CD4-positive, alpha-beta T cell treated with Interleukin-2 at 100 ng/mL for 4 hours (primary cell): ENCODE measurements at places on chromosomes 2 and 18.
A peak's percentile ranks its signal among the peaks of the same experiment; 100 is the strongest.

GRCh38 chr2:218029366-218030360, 26.9 kb upstream of the TNS1 start:
- DNase-seq, result no peak

DNA sequence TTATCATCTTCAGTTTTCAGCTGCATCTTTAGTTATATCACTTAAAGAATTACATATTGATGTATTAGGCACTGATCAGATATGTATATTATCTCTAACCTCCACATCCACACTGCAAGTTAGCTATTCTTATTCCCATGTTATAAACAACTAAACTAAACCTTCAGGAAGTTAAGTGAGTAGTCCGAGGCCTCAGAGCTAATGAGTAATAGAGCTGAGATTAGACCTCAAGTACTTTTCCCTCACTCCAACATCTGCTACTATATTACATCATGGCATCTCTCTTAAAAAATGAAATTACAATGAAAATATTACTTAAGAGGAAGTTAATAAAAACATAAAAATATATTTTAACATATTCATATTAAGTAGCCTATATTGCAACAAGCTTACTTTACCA, 183.6 kb upstream of the MAP2 start:
- DNase-seq, result no peak

DNA sequence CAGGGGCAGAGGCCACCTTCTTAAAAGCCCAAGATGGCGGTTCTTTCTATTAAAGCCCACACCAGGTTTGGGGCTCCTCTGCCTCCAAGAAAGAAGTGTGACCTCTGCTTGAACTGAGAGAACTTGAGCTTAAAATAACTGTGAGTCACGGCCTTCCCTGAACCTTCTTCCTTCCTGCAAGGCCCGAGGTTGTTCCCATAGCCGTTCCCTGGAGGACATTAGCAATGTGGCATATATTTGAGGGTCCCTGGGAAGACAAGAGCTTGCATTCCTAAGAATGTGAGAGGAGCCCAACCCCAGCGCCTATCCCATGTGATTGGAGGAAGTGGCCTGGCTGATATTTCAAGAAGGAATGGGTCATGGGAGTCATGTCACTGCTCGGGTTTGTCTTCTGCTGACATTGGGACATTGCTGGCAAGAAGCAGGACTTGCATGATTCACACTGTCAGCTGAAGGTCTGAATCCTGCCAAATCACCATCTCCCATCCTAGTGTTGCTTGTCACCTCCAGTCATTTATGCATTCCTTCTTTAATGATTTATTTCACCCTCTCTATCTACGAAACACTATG, 168.1 kb downstream of the TRIB2 start:
- no peak for DNase-seq

DNA sequence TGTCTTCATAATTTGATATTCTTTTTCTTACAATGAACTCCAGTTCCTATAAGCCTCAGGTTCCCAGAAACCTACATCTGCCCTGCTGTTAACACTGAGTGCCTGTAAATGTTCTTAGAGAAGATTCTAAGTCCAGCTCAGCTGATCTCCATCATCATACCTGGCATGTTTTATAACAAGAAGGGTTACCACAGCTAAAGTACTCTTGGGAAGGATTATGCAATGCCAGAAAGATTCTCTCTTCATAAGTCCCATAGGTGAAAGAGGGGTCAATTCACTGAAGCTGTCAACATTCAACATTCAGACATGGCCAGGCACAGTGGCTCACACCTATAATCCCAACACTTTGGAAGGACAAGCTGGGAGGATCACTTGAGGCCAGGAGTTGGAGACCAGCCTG, 31.3 kb upstream of the PTPN4 start:
- no peak for DNase-seq

- no peak for DNase-seq
Observed at GRCh38 chr2:3285901-3286645, 91.5 kb downstream of the EIPR1 start.

GRCh38 chr2:185531721-185532120, 206.9 kb upstream of the FSIP2 start:
- DNase-seq, result no peak

- no peak for DNase-seq
Observed at GRCh38 chr2:136990316-136990715, 225.0 kb downstream of the THSD7B start.

- DNase-seq, result no peak
Observed at GRCh38 chr2:17107871-17108270, 410.4 kb downstream of the RAD51AP2 start.

DNA sequence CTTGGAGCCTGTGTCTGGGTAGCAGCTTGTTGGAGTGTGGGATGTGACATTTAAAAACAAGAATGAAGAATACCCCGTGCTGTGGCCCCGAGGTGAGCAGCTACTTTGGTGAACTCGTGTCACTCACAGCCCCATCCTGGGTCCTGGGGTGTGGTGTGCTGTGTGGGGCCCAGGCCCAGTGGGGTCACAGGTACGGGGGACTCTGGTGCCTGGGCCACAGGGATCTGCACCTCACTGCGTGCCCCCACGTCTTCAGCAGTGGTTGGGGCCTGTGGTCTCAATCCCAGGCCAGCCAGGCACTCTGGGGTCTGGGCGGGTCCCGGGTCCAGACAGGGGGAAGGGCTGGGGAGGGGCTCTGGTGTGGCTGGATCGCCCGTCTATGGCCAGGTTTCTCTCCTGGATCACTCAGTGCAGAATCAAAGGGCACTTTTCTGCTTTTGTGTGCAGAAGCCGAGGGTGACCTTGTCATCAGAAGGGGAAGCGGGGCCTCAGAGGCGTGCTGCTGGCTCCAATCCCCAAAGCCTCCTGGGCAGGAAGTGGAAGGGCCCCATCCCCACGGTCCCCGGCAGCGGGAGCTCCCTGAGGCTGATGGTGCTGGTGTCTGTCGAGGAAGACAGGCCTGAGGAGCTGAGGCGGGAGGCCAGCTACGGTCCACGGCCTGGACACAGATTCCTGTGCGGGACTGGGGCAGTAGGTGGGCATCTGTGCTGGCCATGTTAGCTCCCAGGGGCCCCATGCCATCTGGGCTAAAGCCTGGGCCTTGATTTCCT, 1.4 kb downstream of the GPR35 start:
- peak; percentile 29 for DNase-seq

GRCh38 chr2:140998577-140998976, 1132.2 kb downstream of the LRP1B start:
- DNase-seq, result no peak

DNA sequence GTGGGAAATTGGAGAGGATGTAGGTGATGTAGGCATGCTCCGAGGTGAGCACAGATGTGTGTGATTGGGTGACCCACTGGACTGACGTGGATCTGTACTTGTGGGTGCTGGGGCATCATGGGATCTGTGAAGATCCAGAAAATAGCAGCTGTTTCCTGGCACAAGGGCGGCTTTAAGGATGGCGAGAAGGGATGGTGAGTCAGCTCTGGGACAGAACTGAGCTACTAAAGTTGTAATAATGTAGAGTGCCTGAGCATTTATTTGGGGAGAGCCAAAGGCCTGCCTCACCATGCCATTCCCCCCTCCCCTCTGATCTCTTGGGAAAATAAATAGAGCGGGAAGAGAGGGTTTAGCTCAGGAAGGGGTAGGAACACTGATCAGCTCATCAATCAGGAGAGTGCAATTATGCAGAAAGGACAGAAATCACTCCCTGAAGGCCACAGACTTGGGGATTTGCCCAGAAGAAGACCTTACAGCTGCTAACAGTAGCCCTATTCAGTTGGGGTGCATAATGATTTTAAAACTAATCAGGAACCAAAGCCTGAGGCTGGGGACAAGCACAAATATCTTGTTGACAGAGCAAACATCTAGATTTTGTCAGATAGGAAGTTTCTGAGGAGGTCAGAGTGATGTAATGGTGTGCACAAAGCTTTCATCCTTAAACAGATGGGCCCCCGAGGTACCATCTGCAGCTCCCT, 30.3 kb downstream of the TANC1 start:
- DNase-seq, result no peak

GRCh38 chr2:237904831-237905599, 45.6 kb downstream of the RAMP1 start:
- DNase-seq, result no peak

DNA sequence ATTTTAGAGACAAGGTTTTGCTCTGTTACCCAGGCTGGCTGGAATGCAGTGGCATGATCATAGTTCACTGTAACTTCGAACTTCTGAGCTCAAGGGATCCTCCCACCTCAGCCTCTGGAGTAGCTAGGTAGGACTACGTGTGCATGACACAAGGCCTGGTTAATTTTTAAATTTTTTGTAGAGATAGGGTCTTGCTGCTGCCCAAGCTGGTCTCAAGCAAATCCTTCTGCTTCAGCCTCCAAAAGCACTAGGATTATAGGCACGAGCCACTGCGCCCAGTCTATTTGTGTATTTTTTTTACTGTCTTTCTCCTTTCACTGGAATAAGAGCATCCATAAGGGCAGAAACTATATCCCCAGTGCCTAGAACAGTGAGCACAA, 89.3 kb downstream of the PLEKHM3 start:
- no peak for DNase-seq

DNA sequence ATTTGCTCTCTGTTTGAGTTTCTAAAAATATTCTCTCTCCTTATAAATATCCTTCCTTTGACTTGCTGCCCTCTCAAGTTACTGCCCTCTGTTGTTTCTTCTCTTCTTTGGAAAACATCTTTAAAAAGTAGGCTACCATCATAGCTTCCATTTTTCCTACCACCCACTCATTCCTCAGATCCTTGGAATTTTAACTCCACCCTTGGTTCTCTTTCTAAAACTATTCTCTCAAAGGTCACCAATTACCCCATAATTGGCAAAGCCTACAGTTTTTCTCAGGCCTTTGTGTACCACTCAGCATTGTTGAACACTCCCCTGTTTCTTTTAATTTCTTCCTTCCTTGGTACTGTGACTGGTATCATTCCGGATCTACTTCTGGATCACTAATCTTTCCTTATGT, 43.0 kb upstream of the ITGAV start:
- DNase-seq, result no peak

- DNase-seq, result no peak
Observed at GRCh38 chr18:9890957-9891356, 5.2 kb downstream of the TXNDC2 start.

- no peak for DNase-seq
Observed at GRCh38 chr2:74096052-74096451, 51.7 kb downstream of the BOLA3 start.

GRCh38 chr2:45637440-45637839, 14.0 kb upstream of the PRKCE start:
- DNase-seq, result no peak

DNA sequence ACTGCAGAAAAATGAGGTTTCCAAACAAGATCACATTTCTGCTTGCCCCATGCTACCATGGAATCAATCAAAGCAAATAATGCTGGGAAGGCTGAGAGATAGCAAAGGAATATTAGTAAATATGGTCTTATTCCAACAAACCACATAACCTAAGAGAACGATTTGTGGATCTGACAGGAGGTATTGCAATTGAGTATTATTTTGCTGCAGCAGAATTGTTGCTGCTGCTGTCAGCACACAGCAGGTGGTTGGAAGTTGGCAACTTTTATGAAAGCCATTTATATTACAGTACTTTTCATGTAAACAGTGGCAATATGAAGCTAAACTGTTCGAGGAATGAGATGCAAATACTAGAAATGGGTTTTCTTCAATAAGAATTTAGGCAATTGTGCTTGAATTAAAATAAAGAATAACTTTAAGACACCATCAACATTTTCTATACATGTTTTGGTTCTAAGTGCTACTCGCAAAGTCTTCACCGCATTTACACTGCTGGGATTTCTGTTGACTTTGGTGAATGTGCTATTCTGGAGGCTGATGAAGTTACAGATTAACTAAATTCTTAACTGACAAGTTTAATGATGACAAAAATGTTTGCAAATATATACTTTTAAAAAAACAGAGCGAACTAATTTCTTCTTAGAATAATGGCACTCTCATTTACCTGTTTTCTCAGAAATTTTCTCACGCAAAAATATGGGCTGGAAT, 1285.7 kb downstream of the CNTNAP5 start:
- no peak for DNase-seq

DNA sequence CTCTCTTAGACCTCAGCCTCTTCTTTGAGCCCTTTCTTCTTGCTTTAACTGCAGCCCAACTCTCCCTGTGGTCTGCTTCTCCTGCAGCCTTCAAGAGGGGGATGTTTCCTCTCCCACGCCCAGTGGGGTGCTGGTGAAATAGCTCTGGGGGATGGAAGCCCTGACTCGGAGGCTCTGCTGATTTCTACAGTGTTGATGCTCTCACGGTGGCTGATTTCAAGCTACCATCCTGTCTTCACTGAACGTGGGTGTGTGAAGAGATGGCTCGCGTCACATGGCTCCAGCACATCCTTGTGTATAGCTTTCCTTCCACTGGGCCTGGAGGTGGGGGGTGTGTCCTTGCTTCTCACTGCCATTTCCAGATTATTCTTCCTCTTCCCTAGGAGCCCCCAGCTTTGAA, 20.0 kb downstream of the MPP4 start:
- no peak for DNase-seq

GRCh38 chr2:119409506-119409905, 22.1 kb upstream of the TMEM37 start:
- DNase-seq, result no peak

GRCh38 chr2:43178602-43179542, 47.5 kb downstream of the ZFP36L2 start:
- DNase-seq, result peak; percentile 58

GRCh38 chr2:193963472-193964119, 1693.4 kb upstream of the SLC39A10 start:
- no peak for DNase-seq

GRCh38 chr2:136286423-136286822, 168.5 kb upstream of the CXCR4 start:
- DNase-seq, result no peak

GRCh38 chr18:64929036-64929435, 780.1 kb upstream of the LINC00305 start:
- no peak for DNase-seq

DNA sequence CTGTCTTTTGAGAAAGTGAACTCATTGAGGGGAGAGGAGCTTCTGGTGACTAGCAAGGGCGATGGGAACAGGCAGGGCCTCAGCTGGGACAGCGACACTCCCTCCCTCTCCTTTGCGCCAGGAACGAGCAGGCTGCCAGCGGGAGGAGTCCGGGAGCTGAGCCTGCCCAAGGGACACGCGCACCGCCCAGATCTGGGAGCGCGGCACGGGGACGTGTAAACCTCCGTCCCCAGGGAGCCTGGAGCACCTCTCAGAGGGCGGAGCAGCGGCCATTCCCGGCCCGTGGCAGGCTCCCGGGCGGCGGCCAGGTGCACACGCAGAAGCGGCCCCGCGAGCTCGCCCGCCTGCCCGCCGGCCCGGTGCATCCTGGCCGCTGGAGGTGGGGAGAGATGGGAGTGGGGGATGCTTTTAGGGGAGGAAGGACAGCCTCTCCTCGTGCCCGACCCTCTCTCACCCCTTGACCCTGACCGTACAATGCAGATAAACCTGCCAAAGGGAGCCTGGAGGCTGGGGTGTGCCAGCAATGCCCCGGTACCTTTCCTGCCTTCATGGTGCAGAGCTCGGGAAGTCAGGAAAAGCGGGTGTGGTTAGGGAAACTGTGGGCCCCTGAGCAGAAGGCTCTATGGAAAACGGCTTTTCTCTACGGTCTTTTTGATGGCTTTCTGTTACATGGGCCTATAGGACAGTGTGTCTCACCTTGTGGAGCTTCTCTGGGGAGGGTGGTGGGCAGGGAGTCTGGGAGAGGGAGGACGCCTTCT, 2.2 kb downstream of the AQP4 start:
- DNase-seq, result no peak
